CD4-positive, alpha-beta T cell treated with Interleukin-6 at 100 ng/mL for 8 hours (primary cell): ENCODE measurements at places on chromosomes 3 and 15.
A peak's percentile ranks its signal among the peaks of the same experiment; 100 is the strongest.

GRCh38 chr3:173745952-173746682, 348.6 kb downstream of the NLGN1 start:
- no peak for DNase-seq

DNA sequence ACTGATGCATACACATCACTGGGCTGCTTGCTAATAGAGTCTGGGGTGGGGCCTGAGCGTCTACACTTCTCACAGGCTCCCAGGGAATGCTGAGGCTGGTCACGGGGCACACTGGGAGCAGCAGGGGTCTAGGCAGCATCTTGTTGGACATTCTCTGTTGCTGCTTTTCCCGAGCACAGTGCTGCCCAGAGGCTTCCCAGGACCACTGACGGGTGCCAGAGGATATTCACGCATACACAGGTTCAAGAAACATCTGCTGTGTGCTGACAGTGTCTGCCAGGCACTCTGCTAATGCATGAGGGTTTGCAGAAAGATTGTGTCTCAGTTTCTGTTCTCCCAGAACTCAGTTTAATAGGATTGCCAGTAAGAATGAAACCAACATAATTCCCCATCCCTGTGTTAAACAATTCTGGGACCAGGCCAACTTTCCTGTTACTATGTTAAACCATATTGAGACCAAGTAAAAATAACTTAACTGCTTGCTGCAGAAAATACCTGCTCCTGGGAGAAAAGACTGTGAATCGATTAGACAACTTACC, 23.9 kb upstream of the BCL2L10 start:
- DNase-seq, result no peak

DNA sequence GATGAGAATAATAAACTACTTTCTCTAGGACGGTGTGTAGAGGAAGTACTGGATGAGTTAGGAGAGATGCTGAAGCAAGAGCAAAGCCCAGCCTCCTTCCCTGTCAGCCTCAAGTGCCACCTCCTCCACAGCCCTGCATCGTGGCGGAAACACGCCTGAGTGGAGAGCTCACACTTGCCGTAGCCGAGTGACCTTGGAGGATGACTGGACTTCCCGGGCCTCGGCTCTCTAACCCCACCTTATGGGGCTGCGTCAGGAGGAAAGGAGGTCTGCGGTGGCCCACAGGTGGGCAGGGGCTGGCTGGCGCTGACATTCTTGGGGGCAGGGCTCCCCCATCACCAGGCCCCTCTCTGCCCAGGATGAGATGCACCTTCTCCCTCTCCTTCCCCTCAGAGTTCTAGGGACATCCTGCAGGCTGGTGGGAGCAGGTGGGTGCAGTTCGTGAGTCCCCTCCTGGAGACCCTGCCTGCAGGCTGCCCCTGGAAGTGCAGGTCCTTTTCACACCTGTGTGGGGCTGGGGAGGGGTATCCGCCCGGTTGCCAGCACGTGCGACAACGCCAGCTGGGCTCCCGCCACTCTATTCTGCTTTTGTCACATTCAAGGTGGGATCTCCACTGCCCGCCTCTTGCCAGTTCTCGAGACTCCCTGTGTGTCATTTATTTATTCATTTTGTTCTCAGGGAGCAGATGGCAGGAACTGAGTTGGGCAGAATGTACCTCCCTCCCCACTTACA, 175.2 kb downstream of the MEGF11 start:
- no peak for DNase-seq

DNA sequence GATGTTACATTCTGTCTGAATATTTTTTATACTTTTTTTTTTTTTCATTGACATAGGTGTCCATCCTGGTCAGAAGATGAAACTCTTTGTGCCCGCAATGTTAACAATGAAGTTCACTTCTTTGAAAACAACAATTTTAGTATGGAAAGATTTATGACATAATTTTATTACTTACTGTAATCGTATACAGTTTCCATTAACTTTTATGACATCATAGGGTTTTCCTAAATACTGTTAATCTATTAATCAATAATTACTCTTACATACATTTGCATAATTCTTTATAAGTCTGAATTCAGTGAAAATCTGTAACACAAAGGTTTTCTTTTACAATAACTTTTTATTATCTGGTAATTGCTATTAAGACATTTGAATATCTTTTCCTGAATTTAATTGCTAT, 17.7 kb downstream of the EIF2A start:
- DNase-seq, result no peak

DNA sequence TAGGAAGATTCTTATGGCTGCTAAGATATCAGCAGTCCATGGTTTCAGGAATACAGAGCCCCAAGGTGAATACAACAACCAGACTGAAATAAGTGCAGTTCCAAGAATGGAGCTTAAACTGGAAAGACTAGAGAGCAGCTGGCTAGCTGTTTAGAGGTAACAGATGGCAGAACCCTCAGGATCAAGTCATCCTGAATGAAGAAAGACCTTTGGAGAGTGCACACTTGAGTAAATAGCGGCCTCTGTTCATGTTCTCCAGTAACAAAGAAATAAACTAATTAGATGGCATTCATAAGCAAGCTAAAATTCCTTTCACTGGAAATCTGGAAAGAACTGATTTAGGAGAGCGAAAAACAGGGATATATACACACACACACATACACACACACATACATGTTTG, 968.4 kb downstream of the FHIT start:
- no peak for DNase-seq

- DNase-seq, result no peak
Measured at GRCh38 chr15:78007964-78008886, 69.3 kb downstream of the TBC1D2B start.

- no peak for DNase-seq
Measured at GRCh38 chr3:133047980-133048379, 9.8 kb downstream of the TMEM108 start.

- no peak for DNase-seq
Measured at GRCh38 chr3:69105320-69105719, 17.1 kb downstream of the LMOD3 start.

DNA sequence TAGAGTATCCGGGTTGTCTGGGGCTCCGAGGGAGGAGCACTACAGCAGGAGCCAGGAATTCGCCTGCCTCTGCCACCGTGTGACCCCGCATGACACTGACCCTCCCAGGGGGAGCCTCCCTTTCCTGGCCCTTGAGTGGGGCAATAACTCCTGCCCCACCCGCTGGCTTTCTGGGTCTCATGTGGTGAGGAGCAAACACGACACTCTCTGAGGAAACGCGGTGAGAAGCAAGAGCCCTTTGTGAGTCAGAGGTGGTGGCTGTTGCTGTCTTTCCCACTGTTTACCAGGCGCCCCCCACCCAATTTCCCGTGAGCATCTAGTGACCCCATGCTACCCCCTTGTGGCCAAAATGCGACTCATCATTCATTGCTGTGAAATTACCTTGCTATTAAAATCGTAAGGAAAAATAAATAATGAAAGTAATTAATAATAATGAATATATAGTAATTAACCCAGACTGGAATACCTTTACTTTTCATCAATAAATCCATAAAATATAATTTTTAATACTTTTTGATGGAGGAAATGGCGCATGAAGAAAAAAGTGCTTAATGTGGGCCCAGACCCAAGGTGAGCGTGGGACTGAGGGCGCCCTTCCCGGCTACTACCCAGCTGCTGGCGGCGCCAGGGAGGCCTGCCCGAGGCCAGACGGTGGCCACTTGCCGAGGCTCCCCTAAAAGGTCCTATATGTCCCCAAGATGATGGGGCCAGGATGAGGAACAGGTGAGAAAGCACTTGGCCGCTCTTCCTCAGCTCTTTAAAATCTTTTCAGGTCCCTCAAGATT, 29.3 kb downstream of the CCNL1 start:
- peak; percentile 90 for DNase-seq

DNA sequence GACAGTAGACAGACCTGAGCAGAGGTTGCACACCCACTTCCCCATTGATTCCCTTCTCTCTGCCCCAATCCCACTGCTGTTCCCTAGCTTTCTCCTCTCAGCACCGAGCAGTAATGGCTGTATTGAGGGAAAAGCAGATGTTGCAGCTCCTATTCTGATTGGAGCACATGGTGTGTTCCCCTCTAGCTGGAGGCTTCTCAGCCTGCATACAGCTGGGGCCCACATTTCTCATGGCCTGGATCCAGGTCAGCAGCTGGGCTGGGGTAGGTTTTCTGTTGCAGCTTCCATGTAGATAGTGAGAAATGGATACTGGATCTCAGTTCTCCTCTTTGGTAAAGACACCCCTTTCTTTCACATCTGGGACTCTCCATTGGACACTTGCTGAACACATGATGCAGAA, 50.1 kb downstream of the RYR3 start:
- no peak for DNase-seq

GRCh38 chr3:59839810-59840515, 790.1 kb upstream of the CFAP20DC start:
- peak; percentile 25 for DNase-seq

GRCh38 chr15:27165590-27165989, 194.6 kb downstream of the GABRG3 start:
- DNase-seq, result no peak

DNA sequence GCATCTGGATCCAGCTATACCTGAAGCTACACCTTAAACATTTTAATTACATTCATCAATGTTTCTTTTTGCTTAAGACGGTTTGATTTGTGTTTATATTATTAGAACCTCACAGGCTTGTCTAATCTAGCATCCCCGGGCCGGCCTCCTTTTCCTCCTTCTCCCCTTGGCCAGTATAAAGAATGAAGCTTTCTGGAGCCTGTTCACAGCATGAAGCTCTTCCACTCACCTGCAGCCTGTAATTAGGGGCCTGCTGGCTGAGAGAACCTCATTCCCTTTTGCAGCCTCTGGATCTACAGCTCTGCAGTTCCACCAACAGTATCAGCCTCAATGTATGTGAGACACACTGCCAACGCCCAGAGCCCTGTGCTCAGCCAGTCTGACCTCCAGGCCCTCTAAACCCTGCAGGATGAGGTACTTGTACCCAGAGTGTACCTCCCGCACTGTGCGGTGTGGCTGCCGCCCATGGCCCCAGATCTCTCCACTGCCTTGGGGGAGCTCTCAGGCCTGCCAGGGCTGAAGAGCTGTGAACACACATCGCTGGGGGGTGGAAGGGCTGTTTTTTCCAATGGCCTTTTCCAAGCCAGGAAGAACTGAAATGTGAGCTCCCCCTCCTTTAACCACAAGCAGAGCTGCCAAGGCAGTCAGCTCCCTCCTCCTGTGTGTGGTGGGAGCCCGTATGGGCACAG, 114.7 kb upstream of the ALDH1A3 start:
- no peak for DNase-seq

- peak; percentile 37 for DNase-seq
Measured at GRCh38 chr3:58167431-58168351, 43.1 kb downstream of the DNASE1L3 start.

- DNase-seq, result no peak
Measured at GRCh38 chr3:188440340-188440972, 286.5 kb downstream of the LPP start.

DNA sequence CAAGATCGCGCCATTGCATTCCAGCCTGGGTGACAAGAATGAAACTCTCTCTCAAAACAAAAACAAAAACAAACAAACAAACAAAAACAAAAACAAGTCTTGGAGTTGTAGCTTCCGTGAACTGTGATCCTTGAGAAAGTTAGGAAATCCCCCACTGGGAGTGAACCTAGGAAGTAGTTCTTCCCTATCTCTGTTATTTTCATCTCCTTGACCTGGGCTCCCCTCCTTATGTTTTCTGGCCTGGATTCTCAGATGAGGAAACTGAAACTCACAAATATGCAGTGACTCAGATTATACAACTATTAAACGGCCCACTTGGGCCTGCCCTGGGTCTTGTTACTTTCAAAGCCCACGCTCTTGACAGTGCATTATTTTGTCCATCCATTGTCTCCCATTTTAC, 29.7 kb downstream of the SAXO2 start:
- DNase-seq, result no peak

DNA sequence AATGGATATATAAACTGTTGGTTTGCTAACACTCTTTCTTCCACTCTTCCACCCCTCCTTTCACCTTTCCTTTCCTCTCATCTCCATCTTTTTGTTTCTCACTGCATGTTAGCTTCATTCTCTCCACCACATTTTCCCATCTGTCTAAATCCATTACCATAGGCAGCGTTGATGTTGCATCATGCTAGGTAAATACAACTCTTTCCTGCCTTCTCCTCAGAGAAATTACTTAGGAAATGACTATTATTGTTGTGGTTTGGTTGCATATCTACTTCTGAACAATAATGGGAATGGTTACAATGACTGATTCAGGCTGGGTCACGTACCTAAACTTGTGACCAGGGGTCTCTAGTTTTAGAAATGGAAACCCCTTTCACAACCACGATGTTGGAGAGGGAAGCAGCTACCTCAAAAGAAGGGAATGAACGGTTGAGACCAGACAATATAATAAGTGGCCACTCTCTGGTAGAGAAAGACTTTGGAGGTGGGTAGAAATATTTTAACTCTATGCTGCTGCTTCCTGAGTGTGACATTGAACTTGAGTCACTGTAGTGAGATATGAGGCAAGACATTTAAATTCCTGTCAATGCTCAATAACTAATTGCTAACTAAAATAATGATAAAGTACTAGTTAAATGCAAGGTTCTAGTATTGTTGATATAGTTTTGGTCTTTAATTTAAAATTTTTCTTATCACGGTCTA, 314.1 kb upstream of the TGFBR2 start:
- DNase-seq, result no peak

DNA sequence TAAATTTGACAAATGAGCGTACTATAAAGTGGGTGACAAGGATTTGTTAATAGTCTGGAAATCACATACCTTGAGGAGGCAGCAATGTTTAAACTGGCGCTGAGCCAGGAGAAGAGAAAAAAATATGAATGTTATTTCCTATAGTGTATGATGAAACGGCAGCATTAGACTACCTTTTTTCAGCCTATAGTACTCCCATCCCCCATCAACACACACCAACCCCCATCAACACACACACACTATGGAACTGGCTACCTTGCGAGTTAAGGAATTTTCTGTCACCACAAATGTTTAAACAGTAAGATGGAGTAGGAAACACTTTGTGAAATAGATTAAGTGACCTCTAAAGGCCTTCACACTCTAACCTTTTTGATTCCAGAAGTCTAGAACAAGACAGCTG, 46.8 kb upstream of the ZCWPW2 start:
- no peak for DNase-seq

DNA sequence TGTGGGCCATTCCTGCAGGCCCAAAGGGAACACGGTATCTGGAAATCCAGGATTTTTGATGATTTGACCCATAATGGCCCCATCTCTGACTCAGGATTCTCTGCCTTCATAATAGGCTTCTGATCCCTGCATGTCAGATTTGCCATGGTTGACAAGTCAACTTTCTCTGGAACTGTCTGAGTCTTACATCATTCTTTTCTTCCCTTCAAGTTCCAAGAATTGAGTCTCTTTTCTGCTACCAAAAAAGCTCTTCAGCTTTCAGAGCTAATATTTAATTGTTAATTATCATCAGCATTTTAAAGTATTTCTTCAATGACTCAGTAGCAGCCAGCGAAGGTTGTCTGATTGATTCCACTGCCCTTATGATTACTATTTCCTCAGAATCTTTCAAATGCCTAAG, 244.4 kb upstream of the COL8A1 start:
- no peak for DNase-seq
